ENCODE measurements at places on chromosomes 2 and 18.

- no peak for DNase-seq
Observed at GRCh38 chr2:80437959-80438358, 133.4 kb upstream of the LRRTM1 start.

DNA sequence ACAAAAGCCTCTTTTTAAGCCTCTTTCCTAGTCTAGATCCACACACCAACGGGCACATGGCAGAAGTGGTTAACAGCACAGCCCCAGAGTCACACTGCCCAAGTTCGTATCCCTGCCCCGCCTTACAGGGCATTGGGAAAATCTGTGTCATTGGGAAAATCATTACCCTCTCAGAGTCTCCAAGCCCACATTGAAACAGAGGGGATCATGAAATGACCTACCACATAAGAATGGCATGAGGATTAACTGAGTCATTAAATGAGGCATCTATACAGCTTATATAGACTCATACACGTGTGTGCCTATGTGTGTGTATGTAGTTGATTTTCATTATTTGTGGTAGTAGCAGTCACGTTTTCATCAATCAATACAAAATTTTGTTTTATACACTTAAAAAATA, 469.0 kb upstream of the POU3F3 start:
- no peak for DNase-seq

GRCh38 chr18:73992242-73993022, 155.2 kb downstream of the FBXO15 start:
- DNase-seq: peak; percentile 52

- DNase-seq: no peak
Observed at GRCh38 chr2:167708998-167709397, 538.4 kb downstream of the STK39 start.

- DNase-seq: peak; percentile 62
Observed at GRCh38 chr2:199488772-199489400, 31.1 kb upstream of the SATB2 start.

DNA sequence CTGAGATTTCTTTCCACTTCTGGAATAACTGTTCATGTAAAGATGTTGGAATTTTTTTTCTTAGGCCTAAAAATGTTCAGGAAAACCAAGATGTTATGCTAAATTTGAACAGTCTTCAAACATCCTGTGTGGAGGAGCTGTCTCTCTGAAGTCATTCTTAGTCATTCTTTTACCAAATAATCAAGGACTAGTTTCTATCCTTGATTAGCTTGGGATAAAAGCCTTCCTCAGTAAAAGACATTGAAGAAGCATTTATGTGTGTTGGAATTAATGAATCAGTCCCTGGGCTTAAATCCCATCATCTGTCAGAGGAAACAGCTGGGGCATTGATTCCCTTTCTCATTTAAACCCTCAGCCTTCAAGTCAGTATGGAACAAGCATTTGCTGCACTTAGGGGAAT, 300.1 kb upstream of the NXPH2 start:
- peak; percentile 10 for DNase-seq

- no peak for DNase-seq
Observed at GRCh38 chr18:50737127-50737526, 82.7 kb downstream of the MRO start.

DNA sequence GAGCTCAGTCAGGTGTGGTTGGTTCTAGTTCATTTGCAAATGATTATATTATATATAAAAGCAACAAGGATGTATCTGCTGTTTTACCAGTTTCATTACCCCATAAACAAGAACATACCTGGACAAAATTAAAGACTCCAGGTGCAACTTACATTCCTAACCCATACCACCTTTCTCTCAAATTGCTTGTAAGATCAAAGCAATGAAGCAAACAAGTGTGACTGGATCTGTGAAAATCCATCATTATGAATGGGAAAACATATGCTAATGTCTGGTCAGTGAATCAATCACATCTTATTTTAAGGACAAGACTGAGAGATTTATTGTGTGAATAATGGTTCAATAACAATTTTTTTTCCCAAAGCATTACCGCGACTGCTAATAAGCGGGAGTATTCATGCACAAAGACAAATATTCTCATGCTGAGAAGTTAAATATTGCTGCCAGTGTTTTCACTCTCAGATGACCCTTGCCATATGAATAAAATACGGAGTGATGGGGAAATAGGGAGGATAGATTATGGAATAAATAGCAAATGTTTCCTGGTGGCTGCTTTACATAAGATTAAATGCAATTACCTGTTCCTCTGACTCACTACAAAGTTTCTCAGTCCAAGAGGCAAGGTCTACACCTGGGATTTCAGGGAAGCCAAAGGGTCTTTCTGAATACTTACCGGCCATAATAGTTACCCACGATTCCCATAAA, 59.3 kb downstream of the WDR75 start:
- no peak for DNase-seq

- peak; percentile 39 for DNase-seq
Observed at GRCh38 chr2:176280156-176280555, 10.9 kb downstream of the MTX2 start.

DNA sequence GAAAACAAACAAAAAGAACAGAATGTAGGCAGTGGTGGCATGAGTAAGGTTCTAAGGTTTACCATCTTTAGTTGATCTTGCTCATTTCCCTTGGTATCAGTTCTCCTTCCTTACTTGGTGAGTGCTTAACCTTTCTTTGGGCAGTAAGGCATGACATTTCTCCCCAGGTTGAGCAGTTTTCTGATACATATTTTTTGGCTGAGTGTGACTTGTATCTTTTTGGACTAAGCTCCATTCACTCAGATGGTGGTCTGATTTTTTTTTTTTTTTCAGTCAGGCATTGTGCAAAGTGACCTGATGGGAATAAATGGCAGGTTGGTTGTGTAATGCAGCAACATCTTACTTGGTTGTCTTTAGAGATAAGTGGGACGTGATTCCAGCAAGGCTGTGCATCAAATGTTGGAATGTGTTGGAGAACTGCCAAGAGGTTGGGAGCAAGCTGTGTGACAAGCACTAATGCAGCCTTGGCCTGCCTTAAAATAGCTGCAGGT, 15.1 kb downstream of the SPTBN1 start:
- peak; percentile 90 for DNase-seq

GRCh38 chr18:9755615-9756014, 47.5 kb downstream of the RAB31 start:
- peak; percentile 34 for DNase-seq

DNA sequence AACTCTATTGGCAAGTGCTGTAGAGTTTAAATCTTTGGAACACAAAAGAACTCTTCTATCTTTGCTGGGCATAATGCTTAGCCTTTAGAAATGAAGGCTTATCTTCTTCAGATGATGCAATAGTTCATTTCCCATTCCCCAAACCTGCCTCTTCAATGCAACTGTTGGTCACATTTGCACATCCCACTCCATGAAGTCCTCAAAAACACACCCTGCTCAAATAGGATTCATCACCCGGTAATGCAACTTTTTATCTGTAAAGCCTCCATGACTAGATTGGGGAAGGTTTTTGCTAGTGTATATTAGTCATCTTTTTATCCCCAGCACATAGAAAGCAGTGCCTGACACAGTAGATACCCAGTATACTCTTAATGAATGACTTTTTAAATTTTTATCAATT, 376.4 kb downstream of the RBM43 start:
- DNase-seq: no peak

DNA sequence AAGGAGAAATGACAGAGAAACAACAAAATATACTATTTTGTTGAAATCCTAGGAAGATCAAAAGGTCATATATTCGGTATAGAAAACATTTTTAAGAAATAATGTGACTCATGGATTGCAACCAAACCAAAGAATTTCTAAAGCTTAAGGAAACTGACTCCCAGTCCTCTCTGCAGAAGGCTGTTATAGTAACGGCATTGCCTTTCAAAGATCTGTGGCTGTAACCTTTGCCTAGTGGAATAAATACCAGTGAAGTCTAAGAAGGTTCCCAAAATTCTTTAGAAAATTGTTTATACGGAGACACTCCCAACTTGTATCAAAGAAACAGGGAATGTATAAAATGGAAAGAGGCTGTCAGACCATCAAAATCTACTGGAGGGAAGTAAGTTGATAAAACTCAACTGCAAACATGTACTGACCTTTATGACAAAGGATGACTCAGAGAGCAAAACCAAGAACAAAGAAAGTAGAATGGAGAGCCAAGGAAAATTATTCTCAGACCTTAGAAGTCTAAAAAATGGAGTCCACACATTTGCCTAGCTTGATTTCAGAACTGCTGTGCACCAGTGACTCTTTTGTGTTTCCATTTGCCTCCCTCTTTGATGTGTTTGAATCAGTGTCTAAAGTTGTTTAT, 48.6 kb upstream of the FSIP2 start:
- peak; percentile 56 for DNase-seq

- no peak for DNase-seq
Observed at GRCh38 chr2:237708961-237709360, 81.6 kb downstream of the LRRFIP1 start.

DNA sequence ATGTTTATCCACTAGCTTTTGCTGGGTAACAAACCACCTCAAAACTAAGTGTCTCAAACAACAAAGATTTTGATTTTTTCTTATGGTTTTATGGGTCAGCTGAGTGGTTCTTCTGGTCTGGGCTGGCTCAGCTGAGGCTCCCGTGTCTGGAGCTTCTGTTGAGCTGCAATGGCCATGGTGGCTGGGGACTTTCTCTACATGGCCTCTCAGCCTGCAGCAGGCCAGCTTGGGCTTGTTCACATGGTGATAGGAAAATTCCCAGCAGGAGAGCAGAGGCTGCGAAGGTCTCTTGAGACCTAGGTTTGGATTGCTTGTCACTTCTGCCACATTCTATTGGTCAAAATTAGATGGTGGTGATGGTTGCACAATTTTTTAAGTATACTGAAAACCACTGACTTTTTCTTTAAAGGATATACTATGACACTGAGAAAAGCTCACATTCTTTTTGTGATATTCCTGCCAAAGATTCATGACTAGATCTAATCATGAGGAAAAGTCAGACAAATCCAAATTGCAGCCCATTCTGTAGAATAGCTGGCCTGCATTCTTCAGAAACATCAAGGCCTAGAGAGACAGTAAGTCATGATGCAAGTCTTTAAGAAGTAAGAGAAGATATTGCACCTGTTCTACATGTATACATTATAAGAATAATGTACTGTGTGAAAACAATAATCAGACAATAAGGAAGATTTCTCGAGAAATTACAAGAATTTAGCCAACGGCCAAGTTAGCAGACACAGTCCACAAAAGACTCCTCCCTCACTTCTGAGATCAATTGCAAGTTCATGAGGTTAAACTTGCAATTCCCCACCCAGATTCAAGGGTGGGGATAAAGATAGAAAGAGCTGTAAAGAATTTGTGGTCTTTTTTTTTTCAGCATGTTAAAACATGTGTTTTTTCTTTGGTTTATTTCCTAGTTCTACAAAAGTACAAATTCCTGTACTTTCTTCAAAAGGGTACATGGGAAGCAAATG, 35.0 kb upstream of the IL1R2 start:
- no peak for DNase-seq

GRCh38 chr2:68091439-68092034, 28.7 kb upstream of the C1D start:
- DNase-seq: no peak

DNA sequence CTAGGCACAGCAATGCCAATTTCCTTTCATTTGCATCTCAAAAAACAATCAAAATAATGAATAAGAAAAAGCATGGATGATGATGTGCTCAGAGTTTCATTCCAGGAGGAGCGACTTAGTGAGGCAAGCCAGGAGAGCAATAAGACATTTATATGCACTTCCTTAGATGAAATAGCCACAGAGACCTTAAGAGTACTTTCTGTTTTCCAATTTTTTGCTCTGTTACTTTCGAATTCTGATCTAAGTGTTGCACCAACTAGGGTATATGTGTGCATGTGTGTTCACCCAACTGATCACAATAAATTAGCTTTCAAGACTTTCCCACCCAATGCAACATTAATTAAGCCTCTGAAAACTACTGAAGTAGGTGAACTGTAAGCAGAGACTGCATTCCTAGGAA, 709 bp downstream of the RAB27B start:
- DNase-seq: no peak

DNA sequence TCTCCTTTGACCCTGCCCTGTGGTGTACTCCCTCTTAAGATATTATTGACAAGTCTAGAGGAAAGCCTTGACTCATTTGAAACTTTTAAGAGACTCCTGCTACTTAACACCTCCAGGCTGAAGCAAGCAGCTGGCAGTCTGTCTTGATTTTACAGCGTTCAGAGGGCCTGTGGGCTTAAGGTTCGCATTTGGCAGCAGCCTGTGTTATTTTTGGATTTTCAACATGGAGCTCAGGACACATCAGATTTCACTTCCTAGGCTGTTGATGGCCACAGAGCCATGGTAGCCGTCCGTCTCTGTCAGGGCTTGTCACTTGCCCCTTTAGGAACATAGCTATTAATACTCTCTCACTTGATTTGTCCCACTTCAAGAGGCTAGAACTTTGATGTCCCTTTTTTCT, 73.6 kb downstream of the VWA3B start:
- DNase-seq: no peak

GRCh38 chr2:116776556-116776955, 1037.9 kb upstream of the DDX18 start:
- DNase-seq: no peak

DNA sequence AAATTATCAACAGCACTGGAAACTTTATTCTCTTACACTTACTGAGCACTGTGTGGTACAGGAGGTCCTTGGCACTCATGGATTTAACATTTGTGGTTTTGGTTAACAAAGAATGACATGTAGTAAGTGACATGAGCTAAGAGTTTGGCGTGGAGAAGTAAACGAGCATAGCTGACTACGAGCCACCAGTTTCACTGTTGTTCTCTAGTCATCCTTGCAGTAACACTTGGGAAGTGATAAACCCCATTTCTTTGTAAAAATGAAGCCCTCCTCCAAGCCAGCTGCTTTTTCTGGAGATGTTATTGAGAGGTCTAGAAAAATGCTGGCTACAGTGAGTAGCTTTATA, 32.7 kb downstream of the QPCT start:
- peak; percentile 90 for DNase-seq

GRCh38 chr2:204665207-204665606, 119.9 kb downstream of the PARD3B start:
- peak; percentile 82 for DNase-seq

- no peak for DNase-seq
Observed at GRCh38 chr18:26074246-26074645, 16.2 kb downstream of the SS18 start.

GRCh38 chr2:151306621-151307020, 17.2 kb upstream of the NMI start:
- peak; percentile 82 for DNase-seq

DNA sequence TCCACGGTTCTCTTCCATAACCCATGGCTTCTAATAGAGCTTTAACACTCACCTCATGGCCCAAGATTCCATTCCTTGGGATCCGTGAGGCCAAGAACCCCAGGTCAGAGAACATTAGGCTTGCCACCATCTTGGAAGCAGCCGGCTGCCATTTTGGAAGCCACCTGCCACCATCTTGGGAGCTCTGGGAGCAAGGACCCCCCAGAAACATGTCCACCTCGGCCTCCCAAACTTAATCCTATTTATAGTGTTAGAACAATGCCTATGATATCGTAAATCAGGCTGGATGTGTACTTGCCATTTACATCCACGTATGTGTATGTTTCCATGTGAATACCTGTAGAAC, 39.9 kb upstream of the HAAO start:
- no peak for DNase-seq

Measured in RPMI7951 (cell line).